ENCODE measurements at places on chromosomes 6 and 20.
A peak's percentile ranks its signal among the peaks of the same experiment; 100 is the strongest.

DNA sequence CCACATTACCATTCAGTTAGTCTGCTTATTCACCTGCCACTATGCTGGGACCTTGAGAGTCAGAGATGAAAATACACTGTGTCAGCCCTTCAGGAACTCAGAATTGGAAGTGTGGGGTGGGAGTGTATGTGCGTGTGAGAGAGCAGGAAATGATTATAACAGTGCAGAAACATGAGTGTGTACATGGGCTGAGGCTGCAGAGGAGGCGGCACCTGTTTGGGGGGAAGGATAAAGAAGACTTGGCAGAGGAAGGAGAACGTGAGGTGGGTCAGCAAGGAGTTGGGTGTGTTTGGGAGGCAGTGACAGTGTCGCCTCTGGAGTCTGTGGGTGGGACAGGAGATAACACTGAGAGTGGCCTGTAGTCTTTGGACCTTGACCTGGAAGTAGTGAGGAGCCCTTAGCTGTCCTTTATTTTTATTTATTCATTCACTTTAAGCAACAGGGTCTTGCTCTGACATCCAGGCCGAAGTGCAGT, 3.1 kb downstream of the CHMP4B start:
- no peak for DNase-seq

GRCh38 chr6:36123270-36124139, 6.8 kb upstream of the MAPK13 start:
- peak; percentile 96 for DNase-seq

GRCh38 chr6:140174524-140174923, 800.1 kb upstream of the CITED2 start:
- no peak for DNase-seq

- DNase-seq = no peak
These were observed 20.0 kb downstream of the PRPF6 start for GRCh38 chr20:64000906-64001305.

DNA sequence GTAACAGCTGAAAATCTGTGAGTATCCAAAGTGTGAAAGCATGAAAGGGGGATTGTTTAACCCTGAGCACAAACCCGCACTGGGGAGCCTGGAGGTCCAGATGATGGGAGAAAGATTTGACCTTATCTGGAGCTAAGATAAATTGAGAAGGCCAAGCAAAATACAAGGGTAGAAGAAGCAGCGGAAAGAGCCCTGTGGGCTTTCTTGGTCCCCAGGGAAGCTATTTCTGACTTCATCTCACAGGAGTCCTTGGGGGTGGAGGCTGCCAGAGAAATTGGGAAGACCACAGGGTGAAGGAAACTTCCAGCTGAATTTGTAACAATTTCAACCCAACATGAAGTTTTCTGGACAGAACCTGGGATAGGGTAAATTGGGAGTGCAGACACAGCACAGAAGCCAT, 476.9 kb downstream of the MMUT start:
- DNase-seq = no peak

DNA sequence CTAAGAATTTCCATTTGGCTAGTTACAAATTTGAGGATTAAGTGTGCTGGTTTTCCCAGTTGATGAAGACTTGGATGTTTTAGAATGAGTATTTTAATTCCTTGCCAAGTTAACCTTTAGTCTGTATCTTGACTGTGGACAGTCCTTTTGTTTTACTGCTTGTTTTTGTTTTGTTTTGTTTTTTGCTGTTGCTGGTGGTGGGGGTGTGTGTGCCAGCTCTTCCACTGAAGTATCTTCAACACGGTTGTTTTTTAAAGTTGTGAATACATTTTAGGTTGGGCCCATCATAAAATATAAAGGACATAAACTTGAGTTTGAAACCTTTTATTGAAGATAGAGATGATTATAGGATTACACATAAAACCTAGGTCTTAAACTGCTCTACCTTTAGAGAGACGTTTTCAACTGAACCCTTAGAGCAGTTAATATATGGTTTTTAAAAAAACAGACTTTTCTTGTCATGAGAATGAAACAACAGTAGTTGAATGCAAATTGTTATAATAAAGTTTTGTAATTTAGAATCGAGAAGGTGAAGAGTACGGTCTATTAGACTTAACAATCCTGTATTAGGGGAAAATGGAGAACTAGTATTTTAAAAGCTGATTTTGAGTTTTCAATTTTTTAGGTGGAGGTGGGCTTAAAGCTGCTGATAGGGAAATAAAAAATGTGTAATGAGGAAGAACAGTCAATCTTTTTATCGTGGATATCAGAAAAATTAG, 4.0 kb downstream of the QKI start:
- no peak for DNase-seq

DNA sequence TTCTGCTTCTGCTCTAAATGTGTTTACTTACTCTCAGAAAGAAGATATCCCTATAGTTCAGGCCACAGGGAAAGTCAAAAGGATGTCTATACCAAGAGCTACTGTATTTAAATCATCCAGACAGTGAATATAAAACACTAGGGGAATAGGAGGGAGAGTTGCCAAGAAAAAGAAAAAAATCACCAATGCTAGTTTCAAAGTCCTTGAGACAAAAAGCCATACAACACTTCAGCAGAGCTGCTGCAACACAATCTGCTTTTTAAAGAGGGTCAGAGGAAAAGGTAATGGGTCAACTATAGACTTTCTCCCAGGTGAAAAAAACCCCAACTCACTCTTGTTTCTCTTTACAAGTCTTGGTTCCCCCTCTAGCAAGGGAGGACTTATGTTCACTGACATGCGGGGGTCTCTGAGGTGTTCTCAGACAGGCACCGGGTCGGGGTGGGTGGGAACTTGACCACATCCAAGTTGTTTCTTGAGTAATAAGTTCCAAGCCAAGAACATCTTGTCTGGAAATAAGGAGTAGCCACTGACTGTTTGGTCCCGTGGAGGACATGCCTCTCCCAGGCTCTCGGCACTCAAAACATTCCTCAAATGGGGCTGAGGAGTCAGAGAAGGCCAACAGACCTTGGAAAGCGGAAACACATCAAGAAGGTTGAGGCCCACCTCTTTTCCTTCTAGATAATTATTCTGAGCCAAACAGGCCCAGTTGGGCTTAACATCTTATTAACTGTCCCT, 47.7 kb downstream of the GJA10 start:
- no peak for DNase-seq
